ENCODE measurements at places on chromosomes 16 and 17. TPM values are rescaled to one million over a fixed set of nuclear protein-coding genes. Genes with fewer than 3 reads are reported as not detected.

TBC1D3B gene
- total RNA-seq = 3.2 TPM

CHST5 gene
- not detected for total RNA-seq

GOSR1 gene
- 38.7 TPM for total RNA-seq

FGF11 gene
- 19.1 TPM for total RNA-seq

ORMDL3 gene
- 43.4 TPM for total RNA-seq

ZDHHC1 gene
- total RNA-seq = 5.3 TPM

C17orf107 gene
- total RNA-seq = 4.4 TPM

PLA2G10 gene
- 0.34 TPM for total RNA-seq

RNF135 gene
- 15.4 TPM for total RNA-seq

TMEM92 gene
- total RNA-seq = 0.34 TPM

CPHXL2 gene
- total RNA-seq = not detected

Data from nasal cavity respiratory epithelium epithelial cell of viscerocranial mucosa (primary cell).